Chondrocyte (in vitro differentiated cells): ENCODE measurements at places on chromosomes 6 and 20. TPM values are rescaled to one million over a fixed set of nuclear protein-coding genes. Genes with fewer than 3 reads are reported as not detected.

GRCh38 chr6:34154668-34155447 lies 9.0 kb upstream of the GRM4 start:
- DNase-seq: peak; percentile 82

DNA sequence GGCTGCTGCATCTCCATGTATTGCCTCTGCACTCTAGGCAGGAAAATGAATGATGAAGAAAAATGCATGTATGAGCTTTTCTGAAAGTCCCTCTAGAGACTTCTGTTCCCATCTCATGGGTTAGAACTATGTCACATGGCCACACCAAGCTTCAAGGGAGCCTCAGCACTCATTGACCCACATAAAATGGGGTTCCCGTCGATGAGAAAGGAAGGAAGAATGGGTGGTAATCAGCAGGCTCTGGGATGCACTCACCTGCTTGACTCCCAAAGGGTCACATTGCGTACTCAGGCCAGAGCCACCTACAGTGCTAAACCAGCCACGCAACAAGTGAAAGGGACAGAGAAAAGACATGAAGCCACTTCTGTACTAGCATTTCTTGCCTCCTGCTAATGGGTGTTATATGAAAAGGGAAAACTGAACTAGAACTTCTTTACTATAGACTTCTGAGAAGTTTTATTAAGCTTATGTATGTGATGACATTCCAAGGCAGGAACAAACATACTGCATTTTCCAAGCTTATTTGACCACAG lies 95.8 kb upstream of the GCM1 start:
- DNase-seq: no peak

DNA sequence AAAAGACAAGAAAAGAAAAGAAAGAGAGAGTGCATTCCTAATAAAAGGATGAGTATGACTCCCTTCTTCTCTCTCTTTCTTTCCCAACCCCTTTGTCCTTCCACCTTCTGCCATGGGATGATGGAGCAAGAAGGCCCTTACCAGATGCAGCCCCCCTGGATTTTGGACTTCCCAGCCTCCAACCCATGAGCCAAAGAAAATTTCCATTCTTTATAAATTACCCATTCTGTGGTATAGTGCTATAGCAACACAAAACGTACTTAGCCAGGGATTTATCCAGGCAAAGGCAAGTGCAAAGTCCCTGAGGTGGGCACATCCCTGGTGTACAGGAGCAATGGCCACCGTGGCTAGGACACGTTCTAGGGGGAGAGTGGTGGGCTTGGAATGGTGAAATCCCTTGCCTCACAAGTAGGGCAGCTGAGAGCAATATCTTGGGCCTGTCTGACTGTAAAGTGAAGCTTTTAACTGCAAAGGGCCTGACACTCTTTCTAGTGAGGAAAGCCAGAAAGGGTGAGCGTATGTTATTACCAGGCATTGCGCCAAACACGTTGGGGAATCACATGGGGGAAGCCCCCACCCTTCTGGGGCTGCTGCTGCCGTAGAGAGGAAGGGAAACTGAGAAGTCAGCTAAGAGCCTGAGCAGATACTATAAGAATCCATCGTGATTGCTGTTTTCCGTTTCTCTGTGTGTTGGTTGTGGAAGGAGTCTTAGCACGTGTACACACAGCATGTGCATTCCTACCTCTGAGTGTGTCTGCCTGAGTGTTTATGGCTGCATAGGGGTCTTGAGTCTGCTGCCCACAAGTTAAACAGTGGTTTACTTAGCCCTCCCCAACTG lies 50.7 kb upstream of the SIRPA start:
- no peak for DNase-seq

DNA sequence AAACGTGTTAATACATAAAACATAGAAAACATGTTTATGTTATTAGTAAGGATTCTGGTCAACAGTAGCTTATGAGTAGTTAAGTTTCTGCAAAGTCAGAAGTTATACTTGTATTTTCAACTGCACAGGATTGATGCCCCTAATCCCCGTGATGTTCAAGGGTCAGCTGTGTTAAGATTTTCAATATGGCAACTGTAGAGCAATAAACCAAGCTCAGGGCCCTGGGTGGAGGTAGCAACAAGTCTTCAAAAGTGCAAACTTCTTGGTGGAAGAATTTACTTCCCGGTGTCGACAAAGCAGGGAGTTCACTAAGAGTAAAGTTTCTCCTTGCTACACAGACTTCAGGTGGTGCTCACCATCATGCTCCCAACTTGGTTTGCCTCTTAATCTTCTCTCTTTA lies 4.1 kb upstream of the BCAS1 start:
- no peak for DNase-seq

GRCh38 chr20:41983159-41983558 lies 365.0 kb upstream of the CHD6 start:
- DNase-seq: no peak

- no peak for DNase-seq
Measured at GRCh38 chr6:83303426-83303825, 110.3 kb downstream of the RWDD2A start.

DNA sequence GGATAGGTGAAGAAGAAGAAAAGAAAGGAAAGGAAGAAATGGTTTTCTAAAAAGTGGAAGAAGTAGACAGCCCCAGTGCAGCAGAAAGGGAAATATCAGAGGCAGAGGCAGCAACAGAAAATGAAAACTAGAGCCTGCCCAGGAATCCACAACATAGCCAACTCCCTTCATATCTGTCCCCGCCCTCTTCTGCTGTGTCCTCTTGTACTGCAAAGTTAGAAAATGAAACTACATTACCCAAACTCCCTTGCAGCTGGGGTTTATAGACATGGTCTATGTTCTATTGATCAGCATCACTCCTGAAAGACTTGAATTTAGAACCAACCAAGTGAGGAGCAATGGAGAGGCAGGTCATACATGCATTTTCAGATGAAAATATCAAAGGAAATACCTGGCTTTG lies 200.5 kb upstream of the PHACTR1 start:
- no peak for DNase-seq

DNA sequence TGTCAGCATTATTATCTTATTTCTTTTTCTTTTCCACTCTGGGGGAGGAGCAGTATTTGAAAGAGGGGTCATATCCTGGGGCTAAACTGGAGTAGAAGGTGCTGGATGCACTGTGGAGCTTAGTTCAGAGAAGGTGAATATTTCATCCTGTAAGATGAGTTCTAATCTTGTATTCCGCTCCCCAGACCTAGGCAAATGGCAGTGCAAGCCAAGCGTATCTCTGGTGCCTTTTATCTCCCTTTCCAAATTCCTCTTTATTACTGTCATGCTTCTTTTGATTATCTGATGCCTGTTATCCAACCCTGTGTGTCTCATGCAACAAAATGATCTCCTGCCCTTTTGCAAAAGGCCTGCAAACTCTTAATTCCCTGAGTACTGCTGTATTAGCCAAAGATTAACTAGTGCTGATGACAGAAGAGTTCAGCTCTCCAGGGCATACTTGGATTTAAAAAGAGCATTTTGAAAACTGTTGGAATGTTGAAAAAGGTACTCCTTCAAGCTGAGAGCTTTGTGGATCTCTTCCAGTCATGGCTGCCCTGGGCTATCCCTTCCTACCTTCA lies 138.0 kb downstream of the CARMIL1 start:
- DNase-seq: no peak

DNA sequence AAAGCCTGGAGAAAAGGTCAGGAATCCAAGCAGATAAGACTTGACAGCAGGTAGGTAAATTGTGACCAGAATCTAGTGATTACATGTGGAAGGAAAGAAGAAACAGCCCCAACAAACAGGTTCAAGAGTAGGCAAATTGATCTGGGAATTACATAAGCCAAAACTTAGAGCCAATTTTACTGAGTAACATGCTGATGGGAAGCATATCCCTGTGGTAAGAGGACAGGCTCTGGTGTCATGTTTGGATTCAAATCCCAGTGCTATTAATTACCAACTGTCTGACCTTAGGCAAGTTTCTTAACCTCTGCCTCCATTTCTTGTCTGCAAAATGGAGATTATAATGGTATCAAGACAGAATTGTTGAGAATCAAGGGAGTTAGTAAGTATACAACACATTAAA lies 20.4 kb downstream of the MCM9 start:
- no peak for DNase-seq

DNA sequence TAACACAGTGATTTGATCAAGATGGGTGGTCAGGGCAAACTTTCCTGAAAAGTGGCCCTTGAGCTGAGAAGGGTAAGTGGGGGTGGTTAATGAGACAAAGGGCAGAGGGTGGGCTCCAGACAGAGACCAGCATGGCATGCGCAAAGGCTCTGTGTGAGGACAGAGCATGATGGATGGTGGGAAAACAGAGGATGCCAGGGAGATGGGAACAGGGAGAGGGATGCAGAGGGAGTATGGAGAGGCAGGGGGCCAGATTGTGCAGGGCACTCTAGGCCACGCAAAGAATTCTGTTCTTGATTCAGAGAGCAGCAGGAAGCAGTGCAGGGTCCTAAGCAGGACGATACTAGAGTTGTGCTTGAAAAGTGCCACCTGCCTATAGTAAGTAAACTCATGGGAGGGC lies 394.4 kb downstream of the BTBD9 start:
- DNase-seq: no peak

DNA sequence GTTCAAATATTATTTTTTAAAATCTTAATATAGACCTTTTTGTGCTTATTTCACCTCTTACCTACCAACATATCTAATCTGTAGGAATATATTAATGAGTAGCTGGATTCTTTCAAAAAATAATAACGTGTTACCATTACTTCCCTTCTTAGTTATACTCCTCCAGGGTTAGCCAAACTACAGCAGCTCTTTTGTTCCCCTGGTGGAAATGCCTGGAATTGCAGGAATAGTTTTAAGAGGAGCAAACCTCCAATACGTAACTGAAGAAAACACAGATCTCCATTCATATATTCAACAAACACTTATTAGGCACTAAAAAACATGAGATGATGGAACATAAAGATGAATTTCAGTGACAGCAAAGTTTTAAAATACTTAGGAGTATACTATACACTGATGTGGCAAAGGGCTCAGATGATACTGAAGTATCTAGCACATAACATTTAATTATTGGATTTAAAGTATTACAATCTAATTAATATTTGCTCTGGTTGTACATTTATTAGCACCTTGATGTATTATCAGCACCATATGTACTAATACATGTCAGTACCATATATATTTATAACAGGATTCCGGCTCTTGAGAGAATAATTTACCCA lies 78.3 kb downstream of the TBX18 start:
- DNase-seq: no peak

- no peak for DNase-seq
Measured at GRCh38 chr6:145668844-145669243, 66.5 kb downstream of the EPM2A start.

The LIME1 gene
- total RNA-seq: 6.8 to 9.7 TPM (median 7.1 TPM) in 3 replicates

The HLA-DQB1 gene
- total RNA-seq: not detected in 3 replicates

The CCR6 gene
- not detected in 3 replicates for total RNA-seq

DNA sequence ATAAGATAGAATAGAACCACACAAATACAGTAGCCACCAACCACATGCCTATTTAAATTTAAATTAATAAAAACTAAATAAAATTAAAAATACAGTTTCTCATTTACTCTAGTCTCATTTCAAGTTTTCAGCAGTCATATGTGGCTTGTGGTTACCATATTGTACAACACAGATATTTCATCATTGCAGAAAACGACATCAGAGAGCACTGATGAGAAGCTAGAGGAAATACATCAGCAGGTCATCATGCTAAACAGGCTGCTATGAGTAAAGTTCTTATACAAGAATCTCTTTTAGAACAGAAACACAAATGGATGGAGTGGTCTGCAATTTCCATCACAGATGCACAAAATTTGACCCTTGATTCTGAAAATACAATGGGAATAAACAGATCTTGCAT lies 36.6 kb downstream of the TBC1D32 start:
- DNase-seq: no peak

DNA sequence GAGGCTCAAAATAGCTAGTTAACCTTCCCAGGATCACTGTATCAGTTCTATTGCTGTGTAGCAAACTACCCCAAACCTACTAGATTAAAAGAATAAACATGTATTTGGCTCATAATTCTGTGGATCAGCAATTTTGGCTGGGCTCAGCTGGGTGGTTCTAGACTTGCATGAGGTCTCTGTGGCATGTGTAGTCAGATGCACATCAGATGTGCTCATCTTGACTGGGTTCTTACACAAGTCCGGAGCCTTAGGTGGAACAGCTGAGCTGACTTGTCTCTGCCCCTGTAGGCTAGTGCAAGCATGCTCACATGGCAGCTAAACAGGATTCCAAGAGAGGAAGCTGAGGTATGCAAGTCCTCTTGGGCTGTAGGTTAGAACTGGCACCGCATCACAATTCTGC lies 173.2 kb upstream of the PRND start:
- no peak for DNase-seq

DNA sequence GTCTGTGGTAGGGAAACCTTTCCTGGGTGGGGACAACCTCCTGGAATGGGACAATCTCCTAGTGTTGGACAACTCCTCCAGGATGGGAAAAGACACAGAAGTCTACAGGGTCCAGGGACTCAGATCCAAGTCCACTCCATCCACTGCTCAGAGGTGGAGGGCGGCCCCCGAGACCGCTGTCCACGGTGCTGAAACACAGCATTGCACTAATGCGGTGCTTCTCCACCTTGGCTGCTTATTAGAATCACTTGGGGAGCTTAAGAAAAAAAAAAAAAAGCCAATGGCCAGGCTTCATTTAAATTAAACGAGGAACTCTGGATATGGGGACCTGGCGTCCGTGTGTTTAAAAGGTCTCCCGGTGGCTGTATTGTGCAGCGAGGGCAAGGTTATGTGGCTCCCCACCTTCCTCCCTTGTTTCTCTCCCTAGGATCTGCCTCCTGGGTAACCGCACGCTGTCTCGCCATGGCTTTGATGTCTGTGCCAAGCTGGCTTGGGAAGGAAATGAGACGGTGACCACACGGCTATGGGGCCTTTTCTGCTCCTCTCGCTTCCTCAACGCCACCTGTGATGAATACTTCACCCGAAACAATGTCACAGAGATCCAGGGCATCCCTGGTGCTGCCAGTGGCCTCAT lies 12.0 kb downstream of the SLC12A5 start:
- no peak for DNase-seq

DNA sequence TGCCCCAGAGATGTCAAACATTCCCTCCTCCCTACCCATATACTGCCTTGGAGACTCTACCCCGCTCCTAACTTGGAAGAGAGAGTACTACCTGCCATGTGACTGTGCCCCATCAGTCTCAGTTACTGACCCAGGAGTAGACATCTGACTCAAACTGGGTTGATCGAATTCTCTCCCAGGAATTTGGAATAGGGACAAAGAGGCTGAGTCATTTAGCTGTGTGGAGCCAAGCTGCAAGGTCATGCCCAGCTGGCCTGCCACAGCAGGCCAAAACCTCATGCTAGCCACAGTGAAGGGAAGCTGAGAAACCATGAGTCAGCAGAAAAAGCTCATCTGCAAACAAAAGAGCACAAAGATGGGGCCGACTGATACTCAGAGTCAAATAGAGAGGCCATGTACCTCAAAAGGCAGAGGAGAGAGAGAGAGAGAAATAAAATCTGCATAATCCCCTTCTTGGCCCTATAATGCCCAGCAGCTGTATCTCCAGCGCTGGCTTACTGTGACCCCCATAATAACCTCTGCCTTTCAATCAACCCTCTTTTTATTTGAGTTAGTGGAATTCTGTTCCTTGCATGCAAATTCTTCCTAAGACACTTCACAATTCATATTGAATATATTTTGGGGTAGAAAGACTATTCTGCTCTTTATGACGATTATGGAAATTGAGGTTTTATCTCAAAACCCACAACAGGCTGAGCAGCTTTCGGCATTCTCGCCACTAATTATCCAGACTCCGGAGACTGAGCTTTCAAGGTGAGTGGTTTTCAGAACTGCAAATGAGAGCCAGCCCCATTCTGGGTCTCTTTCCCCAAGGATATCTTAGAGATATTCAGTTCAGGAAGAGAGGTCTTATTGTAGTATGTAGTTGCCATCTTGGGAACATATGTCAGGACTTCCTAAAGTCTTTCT lies 21.4 kb upstream of the AKIRIN2 start:
- DNase-seq: no peak

The RAD21L1 gene
- not detected in 3 replicates for total RNA-seq

The GMPR gene
- total RNA-seq: 9.7 to 14.4 TPM (median 11.5 TPM) in 3 replicates

The LY6G6D gene
- not detected in 3 replicates for total RNA-seq
